Ecto neural progenitor cell (in vitro differentiated cells): ENCODE measurements at places on chromosomes 16 and 17.

- no peak for DNase-seq
Measured at GRCh38 chr17:82256242-82256885, 17.1 kb downstream of the CSNK1D start.

DNA sequence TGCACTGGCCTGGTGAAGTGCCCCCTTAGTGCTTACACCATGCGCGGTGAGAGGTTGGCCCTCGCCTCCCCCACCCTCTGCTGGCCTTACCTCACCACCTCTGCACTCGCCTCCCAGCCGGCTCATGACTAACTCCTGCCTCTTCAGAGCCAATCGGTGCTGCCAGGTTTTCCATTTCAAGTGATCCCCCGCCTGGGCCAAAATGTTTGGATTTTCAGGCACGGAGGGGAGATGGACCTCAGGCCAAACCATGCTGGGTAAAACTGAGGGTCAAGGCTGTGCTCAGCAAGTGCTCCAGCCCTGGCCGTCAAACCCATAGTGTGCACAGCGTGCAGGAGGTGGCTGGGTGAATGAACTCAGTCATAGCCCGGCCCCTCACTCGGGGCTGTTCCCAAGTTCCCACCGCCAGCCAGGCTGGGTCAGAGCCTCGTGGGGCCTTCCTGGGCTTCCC, 175.4 kb downstream of the SEC14L1 start:
- DNase-seq, result no peak

- DNase-seq, result no peak
Measured at GRCh38 chr17:80024206-80024972, 11.3 kb downstream of the TBC1D16 start.

DNA sequence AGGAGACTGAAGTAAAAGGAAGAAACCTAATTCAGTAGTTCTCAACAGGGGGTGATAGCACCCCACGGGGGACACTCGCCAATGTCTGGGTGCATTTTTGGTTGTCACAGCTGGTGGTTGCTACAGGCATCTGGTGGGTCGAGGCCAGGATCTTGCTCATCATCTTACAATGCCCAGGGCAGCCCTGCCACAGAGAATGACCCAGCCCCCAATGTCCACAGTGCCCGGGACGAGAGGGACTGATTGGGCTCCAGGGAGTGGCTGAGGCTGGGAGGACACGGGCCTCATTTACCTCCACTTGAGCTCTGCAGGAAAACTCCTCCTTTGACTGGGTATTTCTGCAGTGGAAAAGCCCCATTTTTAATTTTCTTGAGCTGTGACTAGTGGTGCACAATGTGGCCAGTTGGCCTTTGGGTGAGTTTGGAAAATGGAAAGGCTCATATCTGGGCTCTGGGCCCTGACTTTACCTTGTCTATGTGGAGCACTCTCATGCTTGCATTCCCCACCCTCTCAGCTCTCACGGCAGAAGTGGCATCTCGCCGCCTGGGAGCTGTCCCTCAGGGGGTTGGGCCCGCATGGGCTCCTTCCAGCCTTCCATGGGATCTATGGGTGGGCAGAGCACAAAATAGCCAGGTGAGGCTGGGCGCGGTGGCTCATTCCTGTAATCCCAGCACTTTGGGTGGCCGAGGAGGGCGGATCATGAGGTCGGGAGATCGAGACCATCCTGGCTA, 37.7 kb upstream of the IRF8 start:
- no peak for DNase-seq
